ENCODE measurements at places on chromosomes 6 and 20.

DNA sequence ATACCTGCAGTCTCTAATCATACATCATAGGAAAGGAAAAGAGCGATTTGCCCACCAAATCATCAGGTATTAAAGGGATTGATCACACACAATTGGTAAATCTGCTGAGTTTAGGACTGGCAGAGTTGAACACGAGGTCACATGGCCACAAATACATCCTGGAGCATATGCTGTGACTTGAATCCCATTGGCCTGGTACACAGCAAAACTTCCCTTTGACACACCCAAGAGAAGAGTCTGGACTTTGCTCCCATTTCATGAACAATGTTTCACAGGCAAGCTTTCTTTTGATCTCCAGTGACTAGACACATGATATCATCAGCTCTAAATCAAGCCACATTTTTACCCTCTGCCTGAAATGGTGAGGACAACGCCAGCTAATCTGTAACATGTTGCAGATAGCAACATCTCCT lies 117.9 kb downstream of the ISM1 start:
- no peak for DNase-seq

DNA sequence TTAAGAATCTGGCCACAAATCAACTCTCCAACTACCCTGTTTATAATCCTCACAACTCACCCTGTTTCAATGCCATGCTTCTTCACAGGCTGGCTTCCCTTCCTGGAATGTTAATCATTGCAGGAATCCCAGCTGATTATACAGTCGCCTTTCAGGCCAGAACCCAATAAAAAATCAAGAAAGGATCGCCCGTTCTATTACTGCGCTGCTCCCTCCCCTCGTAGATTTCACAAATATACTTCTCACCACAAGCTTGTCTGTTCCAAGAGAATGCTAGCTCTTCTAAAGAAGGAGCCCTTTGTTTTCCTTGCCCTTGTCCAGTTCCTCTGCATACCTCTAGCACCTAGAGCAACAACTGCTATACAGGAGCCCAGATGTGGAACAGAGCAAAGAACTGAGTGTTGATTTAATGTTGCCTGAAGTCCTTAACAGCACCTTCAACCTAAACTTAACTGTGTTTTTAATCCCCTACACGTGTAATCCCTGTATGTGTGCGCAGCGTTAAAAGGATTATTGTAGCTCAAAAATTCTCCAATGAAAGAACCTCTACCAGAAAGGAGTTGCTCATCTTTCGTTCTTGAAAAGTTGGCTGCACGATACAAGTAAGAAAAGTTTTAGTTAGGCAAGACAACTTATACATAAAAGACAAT lies 988 bp downstream of the ECHDC1 start:
- DNase-seq, result no peak

- peak; percentile 36 for DNase-seq
Measured at GRCh38 chr6:31734821-31735406, 1.4 kb downstream of the CLIC1 start.

DNA sequence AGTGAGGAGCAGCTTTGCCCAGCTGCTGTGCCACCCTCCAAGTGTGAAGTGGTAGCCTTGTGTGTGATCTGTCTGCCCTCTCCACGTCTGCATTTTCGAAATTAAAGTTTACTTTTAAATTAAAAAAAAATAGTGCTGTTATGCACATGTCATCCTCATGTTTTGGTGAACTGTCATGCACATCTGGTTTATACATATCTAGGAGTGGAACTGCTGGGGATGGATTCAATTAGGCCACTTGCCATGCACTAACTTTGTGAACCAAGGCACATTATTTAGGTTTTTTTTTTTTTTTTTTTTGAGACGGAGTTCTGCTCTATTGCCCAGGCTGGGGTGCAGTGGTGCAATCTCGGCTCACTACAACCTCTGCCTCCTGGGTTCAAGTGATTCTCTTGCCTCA lies 3.6 kb downstream of the GTSF1L start:
- DNase-seq, result no peak

DNA sequence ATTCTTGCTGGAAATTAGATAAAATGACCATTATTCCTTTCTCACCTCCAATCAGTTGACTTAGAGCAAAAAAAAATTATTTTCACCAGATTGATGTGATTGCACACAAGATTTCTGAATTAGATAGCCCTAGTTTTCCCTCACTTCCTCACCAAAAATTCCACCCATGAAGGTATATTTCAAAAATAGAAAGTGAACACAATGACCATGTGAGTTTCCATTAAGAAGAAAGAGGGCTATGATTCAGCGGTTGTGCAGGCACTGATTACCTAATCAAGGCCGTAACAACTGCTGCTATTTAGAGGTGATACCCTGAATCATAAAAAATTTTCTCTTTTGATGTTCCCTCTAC lies 19.5 kb upstream of the RALGAPA2 start:
- DNase-seq, result no peak

GRCh38 chr6:162345051-162345511 lies 382.5 kb downstream of the PRKN start:
- DNase-seq, result no peak

DNA sequence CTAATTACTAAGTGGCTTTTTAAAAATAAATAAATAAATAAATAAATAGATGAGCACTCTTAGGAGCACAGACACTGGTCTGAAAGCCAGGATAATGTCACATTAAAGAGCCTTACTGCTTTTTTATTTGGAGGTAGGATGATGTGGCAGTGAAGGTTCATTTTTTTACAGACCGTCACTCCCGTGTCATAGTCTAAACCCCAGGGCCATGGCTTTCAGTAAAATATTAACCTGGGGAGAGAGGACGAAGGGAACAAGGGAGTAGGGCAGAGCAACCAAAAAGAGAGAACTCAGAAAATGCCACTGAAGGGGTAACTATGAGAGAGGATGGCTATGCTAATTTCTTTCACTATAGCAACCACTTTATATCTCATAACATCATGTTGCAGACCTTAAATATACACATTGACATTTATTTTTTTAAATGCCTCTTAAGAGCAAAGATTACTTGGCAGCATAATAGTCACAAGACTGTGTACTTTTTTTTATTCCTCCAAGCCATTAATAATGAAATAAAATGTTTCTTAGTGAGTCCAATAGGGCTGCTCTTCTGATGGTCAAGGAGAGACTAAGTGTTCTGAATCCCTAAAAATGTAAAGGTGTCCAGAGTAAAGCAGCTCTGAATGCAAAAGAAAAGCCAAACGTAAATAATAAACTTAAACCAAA lies 100.9 kb upstream of the SIM1 start:
- DNase-seq, result no peak

DNA sequence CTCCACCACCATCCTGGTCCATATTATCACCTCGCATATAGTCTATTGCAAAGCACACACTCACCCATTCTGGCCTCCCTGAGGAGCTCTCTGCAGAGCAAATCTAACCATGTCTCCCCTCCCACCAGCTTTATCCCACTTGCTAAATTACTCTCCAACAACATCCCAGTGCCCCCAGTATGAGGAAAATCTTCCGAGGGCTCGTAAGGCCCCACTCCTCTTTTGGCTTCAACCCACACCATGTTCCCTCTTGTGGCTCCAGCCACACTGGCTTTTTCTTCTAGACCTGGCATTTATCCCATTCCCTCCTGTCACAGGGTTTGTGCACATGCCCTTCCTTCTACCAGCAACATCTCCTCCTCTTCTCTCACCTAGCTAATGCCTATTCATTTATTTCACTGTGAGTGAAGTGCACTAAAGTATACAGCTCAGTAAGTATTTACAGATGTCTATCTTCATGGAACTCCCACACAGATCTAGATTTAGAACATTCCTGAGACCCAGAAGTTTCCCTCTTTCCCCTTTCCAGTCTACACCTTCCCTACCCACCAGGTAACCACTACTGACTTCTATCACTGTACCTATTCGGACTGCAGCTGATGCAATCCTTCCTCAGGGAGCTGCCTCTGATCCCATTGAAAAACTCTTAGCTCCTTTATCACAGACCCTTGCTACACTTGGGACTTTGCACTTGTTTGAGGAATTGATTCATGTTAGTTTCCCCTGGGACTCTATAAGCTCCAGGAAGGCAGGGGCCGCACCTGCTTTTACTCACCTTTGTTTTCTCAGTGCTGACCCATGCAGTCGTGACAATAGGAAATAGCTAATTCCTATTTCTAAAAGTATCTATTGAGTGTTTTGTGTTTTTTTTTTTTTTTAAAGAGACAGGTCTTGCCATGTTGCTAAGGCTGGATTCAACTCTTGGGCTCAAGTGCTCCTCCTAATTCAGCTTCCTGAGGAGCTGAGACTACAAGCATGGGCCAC lies 15.5 kb downstream of the MRPL14 start:
- no peak for DNase-seq

- no peak for DNase-seq
Measured at GRCh38 chr6:135493218-135493961, 4.2 kb downstream of the AHI1 start.

GRCh38 chr6:12324748-12325147 lies 34.6 kb downstream of the EDN1 start:
- no peak for DNase-seq

GRCh38 chr6:103925317-103925716 lies 934.4 kb downstream of the HACE1 start:
- DNase-seq, result no peak

GRCh38 chr6:101088594-101088993 lies 207.5 kb upstream of the ASCC3 start:
- DNase-seq, result no peak

GRCh38 chr20:57653546-57653900 lies 33.3 kb upstream of the ZBP1 start:
- DNase-seq, result no peak

- DNase-seq, result no peak
Measured at GRCh38 chr6:209432-210103, 82.7 kb upstream of the DUSP22 start.

DNA sequence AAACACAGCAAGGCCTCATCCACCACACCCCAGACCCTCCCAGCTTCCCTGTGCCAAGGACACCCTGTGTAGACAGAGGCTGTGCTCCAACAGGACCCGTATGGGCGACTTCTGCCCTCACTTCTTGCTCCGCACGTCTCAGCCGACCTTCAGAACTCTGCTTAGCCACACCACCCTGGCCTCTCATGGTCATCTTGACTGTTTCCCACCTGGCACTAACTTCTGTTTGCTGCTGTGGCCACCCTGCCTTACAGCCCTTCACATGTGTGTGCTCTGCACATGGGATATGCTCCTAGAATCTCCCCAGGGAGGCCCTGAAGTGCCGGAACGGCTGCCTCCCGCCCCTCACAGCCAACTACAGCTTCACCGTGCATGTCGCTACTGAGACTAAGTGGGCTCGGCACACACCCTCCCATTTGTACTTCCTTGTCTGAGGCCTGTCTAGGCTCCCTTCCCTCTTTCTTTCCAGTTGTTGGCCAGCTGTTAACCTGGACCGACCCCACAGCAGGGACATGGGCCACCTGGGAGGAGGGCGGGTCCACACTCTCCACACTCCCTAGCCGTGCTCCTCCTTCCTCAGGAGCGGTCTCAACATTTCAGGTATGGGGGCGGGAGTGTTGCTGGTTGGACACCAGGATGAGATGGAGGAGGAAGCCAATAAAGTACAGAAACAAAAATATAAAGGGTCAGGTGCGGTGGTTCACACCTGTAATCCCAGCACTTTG lies 69.6 kb downstream of the PYGB start:
- DNase-seq, result no peak

DNA sequence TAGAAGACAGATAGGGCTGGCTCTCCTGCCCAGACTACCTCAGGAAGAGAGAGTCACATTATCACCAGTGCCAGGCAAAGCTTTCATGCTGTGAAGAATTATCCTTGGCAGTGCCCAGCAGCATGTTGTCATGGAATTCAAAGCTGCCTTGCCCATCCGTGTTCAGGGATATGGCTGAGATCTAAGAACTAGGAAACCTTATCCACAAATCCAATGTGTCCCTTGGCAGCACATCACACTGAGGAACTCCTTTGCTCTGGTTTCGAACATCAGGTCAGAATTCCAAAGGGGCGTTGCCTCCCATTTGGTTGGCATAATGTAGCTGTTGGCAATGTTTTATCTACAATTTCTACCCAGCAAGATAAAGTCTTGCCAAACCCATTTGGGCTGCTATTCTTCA lies 52.7 kb downstream of the ADGRF1 start:
- no peak for DNase-seq

GRCh38 chr6:118724211-118724610 lies 72.8 kb upstream of the CEP85L start:
- no peak for DNase-seq

DNA sequence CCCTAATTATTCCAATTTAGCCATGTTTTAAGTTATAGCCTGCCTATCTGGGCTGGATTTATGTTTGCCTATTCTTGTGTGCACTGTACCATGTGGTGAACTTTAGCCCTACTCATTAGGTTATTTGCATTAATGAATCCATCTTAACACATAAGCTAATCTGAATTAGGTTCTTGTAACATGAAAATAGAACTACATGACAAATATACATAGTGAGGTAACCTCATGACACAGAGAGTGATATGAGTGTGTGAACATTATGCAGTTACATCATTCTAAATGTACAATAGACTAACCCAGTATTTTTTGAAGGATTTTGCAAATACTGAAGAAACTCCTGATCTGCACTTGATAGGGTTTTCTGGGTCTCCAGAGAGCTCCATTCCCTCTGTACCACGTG lies 733.7 kb upstream of the CITED2 start:
- DNase-seq, result no peak

GRCh38 chr6:106730718-106731117 lies 101.3 kb downstream of the QRSL1 start:
- no peak for DNase-seq

DNA sequence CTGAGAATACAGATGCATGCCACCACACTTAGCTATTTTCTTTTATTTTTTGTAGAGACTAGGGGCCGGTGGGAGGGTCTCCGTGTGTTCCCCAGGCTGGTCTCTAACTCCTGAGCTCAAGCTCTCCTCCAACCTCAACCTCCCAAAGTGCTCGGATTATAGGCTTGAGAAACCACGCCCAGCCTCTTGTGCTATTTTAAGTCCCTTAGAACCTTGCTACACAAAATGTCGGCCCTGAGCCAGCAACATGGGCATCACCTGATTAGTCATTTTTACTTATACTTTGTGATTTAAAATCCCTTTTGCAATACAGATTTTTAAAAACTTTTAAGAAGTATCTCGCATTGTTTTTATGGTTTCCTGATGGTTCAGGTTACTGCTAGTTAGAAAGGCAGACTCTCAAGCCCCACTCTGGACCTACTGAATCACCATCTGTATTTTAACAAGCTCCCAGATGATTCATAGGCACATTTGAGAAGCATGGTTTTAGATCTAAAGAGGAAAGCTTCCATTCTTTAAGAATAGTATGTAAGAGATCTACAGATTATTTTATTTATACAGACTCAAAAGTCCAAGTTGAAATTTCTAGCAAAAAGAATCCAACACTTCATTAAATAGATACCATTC lies 186.3 kb downstream of the PTPRT start:
- DNase-seq, result no peak

- no peak for DNase-seq
Measured at GRCh38 chr6:153947808-153948447, 91.1 kb upstream of the OPRM1 start.

GRCh38 chr20:48326434-48326691 lies 501.4 kb downstream of the PREX1 start:
- DNase-seq, result no peak

Data from stimulated activated CD8-positive, alpha-beta memory T cell treated with anti-CD3 and anti-CD28 coated beads, Interleukin-4, amount 100 ng/mL, for 4 hours (primary cell).